Anterior cingulate cortex (tissue), 58 donors: ENCODE measurements at places on chromosomes 11 and 22.

- DNase-seq: no peak
These were observed 100.0 kb downstream of the TMEM135 start for GRCh38 chr11:87137711-87138110.

- DNase-seq: no peak
These were observed 79.3 kb upstream of the PRR5 start for GRCh38 chr22:44622679-44623078.

- DNase-seq: no peak
These were observed 1.9 kb upstream of the OR6Q1 start for GRCh38 chr11:58028687-58029411.

GRCh38 chr11:69074375-69075140 is 25.8 kb downstream of the TPCN2 start:
- no peak for DNase-seq

DNA sequence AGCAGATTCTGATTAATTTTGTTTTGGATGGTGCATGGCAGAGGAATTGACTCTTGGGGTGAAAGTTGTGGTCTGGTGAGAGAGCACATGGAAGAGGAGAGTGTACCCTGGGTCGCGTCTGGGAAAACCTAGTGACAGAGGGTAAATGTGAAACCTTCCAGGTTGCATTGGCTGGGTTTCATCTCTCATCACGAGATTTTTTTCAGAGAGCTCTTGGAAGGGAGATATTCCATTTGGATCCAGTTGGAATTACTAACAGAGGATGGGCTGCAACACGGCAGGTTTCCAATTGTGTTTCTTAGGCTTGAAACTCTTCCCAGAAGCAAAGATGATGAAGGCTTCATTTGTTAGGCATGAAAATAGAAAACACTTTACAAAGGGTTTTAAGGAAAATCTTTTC is 109.7 kb upstream of the MTMR2 start:
- no peak for DNase-seq

- no peak for DNase-seq
These were observed 16.4 kb downstream of the PPM1F start for GRCh38 chr22:21936151-21936775.

GRCh38 chr22:23231471-23232093 is 51.3 kb downstream of the BCR start:
- no peak for DNase-seq

DNA sequence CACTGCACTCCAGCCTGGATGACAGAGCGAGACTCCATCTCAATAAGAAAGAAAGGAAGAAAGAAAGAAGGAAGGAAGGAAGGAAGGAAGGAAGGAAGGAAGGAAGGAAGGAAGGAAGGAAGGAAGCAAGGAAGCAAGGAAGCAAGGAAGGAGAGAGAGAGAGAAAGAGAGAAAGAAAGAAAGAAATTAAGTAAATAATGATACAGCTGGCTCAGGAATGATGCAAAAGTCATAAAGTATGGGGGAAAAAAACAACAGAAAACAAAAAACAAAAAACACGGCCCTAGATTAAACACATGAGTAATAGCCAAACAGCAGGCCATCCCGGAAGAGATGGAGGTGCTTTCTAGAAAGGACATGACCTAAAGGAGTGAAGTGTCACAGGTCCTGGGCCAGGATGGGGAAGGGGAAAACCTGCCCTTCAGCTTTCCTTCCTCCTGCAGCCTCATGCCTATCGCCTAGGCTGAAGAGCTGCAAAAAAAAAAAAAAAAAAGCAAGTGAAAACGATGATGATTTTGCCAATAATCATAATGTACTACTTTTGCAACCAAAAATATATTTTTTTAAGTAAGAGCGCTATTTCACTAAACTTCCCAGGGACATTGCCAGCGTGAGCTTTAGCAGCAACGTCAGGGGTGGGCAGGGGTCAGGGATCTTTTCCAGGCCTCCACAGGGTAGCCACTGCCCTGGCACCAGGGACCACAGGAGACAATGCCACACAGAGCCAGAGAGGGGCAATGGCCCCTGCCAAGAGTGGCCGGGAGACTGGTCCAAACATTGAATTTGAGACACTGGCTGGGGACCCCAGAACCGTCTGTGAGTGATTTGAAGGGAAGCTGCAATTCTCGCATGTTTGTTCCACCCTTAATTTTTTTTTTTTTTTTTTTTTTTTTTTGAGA is 28.2 kb upstream of the TMPRSS4 start:
- DNase-seq: no peak

DNA sequence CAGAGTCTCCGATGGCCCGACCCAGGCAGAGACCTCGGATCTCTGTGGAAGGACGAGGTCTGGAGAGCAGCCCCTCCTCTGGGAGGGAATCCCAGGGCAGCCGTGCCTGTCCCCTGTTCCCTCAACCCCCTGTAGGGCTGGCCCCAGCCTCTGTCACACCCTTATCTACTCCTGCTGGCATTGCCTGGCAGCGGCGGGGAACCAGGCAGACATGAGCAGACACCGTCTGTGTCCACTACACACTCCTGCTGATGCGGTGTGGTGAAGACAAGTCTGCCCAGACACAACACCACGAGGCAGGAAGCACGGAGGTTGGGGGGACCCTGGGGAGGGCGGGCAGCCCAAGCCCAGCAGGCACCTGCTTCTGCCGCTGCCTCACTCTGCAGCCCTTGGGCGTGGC is 52.5 kb upstream of the A4GALT start:
- no peak for DNase-seq

DNA sequence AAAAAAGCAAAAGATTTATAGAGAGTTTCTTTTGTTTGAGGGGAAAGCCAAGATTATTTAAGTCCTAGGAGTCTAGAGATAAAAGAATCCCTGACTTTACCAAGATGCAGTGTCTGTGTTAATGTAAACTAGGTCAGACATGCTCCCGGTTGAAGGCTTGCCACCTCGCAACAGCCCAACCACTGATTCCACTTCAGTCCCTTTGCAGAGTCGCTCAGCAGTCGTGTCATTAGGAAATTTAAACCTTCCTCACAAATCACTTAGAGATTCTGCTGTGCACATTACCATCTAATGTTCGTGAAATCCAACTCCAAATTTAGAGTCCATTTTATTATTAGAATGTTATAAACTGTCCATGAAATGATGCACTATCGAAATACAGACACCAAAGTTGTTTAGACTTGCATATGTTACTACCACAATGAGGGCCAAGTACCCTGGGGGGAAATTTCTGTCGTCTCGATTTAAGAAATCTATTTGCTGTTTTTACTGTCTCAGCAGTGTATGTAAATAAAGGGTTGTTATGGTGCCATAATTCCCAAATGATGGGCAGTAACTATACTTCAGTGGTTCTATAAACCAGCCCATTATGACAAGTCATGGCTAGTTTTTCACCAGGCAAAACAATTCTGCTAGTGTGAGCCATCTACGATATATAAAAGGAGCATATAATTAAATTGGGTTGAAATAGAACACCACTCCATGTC is 101.4 kb upstream of the MTNR1B start:
- DNase-seq: no peak

GRCh38 chr11:92881940-92882450 is 87.5 kb upstream of the MTNR1B start:
- no peak for DNase-seq

DNA sequence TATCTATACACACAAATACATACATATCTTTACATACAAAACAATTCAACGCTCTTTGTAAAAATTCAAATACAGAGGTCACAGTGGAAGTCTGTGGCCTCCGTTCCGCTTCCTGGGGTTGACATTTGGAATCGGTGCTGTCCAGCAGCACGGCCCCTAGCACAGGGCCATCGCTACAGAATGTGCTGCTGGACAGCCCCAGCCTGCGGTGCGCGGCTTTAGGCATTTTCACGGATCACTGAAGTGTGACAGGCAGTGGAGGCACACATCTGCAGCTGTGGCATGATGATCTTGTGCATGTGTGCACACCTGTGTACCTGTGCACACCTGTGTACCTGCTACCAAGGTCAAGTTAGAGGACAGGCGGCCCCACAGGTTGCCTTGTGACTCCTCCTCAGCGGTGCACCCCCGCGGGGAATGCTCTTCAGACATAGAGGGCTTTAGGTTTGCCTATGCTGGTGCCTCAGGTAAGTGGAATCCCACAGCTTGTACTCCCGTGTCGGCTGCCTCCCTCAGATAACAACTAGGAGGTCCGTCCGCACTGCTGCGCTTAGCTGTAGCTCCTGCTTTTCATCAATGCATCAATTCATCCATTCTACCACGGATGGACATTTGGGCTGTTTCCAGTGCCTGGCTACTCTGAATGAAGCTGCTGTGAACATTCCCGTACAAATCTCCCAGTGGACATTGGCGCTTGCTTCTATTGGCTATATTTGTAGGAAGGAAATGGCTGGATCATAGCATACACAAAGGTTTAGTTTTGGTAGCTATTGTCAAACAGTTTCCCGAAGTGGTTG is 29.9 kb downstream of the GAL start:
- DNase-seq: no peak

DNA sequence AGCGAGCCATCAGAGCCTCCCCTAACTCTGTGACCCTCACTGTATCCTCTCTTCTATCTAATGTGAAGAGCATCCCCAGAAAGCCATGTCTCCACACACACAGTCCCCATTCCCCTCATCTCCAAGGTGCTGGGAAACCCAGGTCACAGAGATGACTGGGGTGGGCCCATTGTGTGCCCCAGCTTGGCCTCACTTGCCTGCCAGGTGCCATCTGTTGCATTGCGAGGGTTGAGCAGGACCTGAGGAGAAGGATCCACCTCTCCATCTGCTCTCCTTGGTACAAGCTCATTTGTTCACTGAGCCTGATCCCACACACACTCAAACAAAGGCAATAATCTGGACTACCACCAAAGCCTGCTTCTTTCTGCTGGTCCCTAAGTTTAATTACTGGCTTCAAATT is 118.8 kb downstream of the SPATA19 start:
- DNase-seq: no peak

GRCh38 chr11:62728171-62728988 is at the start of gene TTC9C:
TTC9C (plus strand) TSS chr11:62728486; CDS start chr11:62728849, 363 bp downstream.
- DNase-seq: peak; percentile 79

GRCh38 chr11:64894812-64895452 is 16.5 kb upstream of the EHD1 start:
- DNase-seq: no peak

DNA sequence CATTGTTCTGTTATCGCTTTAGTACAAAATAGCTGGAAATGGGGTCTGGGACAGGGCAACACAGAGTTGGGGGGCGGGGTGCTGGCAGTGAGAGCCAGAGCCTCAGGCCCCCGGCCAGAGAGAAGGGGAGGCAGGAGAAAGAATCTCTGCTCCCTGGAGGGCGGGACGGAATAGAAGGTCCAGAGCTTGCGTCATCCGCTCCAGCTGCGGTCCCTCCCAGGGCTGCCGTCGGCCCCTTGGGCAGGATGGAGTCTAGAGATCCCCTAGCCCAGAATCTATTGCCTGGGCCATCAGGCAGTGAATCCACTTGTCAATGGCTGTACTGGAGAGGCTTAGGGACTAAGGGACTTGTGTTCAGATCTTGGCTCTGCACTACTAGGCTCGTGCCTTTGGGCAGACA is 5.0 kb downstream of the TP53I11 start:
- no peak for DNase-seq

- DNase-seq: peak; percentile 39
These were observed 1.0 kb downstream of the POU2AF3 start for GRCh38 chr11:111299101-111300026.

DNA sequence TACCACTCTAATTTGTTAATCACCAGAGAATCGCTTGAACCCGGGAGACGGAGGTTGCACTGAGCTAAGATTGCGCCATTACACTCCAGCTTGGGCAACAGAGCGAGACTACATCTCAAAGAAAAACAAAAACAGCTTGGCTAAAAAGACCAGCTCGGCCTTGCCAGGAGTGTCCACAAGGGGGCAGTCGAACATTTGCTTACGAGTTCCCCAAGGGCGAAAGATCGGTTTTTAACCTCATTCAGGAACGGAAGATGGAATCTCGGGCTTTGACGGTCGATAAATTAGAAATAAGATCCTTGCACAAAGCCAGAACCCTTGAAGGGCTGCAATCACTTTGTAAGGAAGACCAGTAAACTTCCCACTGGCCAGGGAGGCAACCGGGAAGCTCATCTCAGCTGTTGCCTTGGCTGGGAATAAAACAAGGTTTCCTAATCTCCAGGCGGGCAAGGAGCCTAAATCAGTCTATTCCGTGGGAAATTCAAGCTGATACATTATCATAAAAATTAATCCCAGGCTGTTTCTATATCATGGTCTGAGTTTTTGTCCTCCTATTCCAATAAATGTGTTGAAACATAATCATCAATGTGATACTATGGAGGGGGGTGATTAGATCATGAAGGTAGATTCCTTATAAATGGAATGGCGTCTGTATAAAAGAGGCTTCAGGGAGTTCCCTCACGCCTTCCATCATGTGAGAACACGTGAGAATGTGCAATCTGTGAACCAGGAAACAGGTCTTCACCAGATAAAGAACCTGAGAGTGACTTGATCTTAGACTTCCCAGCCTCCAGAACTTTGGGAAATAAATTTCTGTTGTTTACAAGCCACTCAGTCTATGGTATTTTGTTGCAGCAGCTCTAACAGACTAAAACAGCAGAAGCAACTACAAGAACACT is 14.9 kb upstream of the SLC29A2 start:
- peak; percentile 69 for DNase-seq

- DNase-seq: no peak
These were observed 11.5 kb upstream of the TBC1D22A start for GRCh38 chr22:46750863-46751443.

DNA sequence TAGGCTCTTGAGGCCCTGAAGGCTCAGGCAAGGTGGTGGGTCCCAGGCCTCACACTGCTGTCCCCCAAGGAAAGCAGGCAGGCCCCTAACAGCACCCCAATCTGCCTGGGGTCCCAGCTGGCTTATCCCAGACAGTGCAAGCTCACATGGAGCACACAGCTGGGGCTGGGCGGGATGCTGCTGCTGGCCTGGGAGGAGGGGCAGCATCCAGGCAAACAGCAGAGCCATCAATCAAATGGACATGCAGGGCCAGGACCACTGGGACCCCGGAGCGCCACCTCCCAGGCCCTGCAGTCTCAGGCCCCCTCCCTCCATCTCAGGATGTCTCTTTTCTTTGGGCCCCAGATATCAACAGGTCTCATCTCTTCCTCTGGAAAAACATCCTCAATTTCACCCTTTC is 140.3 kb downstream of the BRD1 start:
- no peak for DNase-seq

DNA sequence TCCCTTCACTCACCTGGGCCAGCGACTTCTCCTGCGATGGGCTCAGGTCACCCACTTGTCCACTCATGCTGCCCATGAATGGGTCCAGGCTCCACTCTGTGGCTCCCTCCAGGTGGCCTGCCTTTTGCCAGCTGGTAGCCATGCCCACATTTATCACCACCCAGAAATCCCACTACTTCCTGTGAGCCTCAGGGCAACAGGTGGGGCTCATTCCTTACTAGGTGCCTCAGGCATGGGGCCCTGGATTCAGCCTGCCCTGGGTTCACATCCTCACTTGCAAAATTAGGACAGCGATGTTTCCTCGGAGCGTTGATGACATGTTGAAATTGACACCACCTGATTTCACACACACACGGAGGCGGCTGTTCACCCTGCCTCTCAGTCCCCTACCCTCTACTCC is at the start of gene SEC14L6:
Gene SEC14L6 (minus strand): TSS at position 126 of the 400 bp plus-strand sequence. CDS start 59 bp downstream, at position 67.
- no peak for DNase-seq
